Mesothelial cell of epicardium (in vitro differentiated cells): ENCODE measurements at places on chromosomes 12 and 14.

GRCh38 chr12:108559748-108560147, 1.2 kb downstream of the SART3 start:
- DNase-seq = no peak

DNA sequence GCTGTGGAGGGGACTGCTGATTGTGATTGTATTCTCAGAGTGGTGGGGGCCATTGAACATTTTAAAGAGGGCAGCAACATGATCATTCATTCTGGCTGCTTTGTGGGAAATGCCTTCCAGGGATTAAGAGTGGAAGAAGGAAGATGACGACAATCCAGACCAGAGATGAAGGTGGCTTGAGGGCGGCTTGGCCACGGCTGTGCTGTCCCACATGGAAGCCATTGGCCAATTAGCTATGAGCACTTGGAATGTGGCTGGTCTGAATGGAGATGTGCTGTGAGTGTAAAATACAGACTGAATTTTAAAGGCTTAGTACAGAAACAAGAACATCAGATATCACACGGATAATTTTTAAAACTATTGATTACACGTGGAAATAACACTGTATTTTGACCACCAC, 19.2 kb upstream of the SLC10A1 start:
- DNase-seq = no peak

- no peak for DNase-seq
These were observed 155.2 kb downstream of the TTC7B start for GRCh38 chr14:90660865-90661570.

GRCh38 chr12:56616244-56616643, 13.9 kb downstream of the BAZ2A start:
- no peak for DNase-seq

GRCh38 chr12:103799857-103800771, 40.9 kb downstream of the NT5DC3 start:
- DNase-seq = no peak

DNA sequence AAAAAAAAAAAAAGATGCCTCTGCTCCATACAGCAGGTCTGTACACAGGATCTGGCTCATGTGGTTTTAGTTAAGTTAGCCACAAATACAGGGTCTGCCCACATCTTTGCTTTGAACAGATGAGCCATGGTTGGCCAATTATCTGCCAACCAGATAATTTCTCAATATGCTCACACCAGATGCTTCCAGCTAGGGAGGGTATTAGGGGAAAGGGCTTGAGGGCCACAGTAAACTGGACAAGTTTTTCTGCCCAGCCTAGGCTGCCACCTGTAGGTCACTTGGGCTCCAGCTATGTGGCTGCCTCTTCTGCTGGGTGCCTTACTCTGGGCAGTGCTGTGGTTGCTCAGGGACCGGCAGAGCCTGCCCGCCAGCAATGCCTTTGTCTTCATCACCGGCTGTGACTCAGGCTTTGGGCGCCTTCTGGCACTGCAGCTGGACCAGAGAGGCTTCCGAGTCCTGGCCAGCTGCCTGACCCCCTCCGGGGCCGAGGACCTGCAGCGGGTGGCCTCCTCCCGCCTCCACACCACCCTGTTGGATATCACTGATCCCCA, 776 bp downstream of the RDH5 start:
- no peak for DNase-seq

DNA sequence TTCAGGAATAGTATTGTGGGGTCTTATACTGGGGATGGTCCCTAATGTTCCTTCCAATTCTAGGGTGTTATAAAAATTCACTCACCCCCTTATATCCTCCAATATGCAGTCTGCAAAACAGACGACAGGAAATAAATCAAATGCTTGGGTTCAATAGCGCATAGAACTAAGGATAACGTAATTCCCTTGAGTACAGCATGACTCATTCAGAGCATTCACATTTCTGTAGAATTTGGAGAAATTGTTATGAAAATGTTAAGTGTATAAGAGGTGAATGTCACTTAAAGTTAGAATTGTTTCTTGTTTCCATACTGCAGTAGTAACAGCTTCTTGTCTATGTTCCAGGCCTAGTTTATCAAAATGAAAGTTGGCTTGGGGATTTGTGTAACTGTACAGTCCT, 271.4 kb downstream of the RPS29 start:
- no peak for DNase-seq
